Activated CD4-positive, alpha-beta T cell treated with anti-CD3 and anti-CD28 coated beads, Interleukin-2, amount 50 U/mL, for 48 hours (primary cell): ENCODE measurements at places on chromosomes 12 and 14.

- DNase-seq = no peak
Measured at GRCh38 chr14:72685456-72685855, 208.4 kb downstream of the DPF3 start.

DNA sequence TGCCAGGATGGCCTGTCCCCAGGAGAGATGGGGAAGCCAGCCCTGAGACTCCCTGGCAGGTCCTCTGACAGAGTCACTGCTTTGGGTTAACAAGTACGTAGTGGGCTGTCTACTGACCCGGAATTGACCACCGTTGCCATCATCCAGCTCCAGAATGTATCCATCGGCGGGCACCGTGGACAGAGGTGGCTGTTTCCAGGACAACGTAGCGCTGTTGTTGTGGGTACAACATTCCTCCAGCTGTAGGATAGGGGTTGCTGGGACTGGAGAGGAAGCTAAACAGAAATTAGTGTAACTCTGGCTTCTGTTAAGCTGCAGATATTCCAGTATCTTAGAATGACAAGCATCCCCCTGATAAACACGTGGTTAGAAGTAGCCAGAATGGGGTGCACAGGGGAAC lies 56.3 kb upstream of the PYGL start:
- no peak for DNase-seq

- DNase-seq = no peak
Measured at GRCh38 chr12:93461503-93461902, 5.8 kb upstream of the MRPL42 start.

DNA sequence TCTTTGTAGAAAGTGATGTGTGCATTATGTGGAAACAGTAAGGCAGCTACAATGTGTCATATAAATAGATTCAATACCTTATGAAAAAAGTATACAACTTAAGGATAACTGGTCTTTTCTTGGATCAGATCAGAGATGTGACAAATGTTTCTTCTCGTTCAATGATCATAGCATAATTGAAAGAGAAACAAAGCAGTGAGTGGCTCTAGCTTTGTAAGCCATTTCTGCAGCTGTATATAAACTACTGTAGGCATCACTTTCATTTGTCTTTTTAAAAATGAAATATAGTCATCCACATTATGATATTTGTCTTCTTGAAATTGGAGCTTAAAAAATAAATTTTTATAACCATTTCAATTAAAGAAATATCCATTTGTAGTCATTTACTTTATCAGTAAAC lies 63.8 kb upstream of the LMO3 start:
- no peak for DNase-seq

DNA sequence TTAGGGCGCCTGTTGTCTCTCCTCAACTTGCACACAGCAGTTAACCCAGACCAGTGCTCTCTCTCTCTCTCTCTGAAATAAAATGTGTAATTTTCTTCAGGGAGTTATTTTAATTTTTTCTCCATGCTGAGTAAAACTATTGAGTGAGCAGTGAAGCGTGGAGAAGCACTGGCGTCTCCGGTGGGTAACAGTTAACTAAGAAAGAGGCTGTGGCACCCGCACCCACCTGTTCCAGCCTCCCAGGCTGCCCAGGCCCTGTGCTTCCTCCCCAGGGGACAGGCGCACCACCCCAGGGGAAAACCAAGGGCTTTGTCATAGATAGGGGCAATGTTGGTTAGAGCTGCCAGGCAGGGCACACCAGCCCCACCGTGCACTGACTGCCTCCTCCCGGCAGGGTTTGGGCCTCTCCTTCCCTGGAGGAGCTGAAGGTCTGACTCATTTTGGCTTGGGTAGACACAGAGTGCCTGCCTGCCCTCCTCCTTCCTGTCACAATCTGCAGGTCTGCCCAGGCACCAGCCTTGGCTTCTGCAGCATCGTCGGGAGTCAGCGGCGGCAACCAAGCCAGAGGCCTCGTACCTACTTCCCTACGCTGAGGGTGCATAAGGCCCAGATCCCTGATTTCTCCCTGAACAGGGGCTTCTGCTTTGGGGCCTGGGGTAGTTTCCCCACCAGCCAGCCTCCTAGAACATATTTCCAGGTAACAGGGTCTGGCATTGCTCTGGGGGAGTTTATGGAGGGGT lies 3.9 kb downstream of the HOXC5 start:
- DNase-seq = no peak

DNA sequence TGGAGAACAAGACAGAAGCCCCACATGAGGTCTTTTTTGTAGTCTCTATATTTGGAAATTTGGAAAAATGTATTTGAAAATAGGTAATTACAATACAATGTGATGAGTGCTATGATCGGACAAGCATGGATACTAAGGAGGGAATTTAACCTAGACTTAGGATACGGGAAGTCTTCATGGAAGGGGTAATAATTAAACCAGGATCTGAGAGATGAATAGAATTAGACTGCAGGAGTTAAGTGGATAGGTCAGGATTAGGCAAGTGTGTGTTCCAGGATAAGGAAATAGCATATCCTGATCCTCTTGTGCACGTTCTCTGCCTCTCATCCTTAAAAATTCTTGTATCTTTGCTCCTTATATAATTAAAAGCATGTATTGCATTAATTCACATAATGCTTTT lies 223.3 kb upstream of the PRICKLE1 start:
- no peak for DNase-seq

DNA sequence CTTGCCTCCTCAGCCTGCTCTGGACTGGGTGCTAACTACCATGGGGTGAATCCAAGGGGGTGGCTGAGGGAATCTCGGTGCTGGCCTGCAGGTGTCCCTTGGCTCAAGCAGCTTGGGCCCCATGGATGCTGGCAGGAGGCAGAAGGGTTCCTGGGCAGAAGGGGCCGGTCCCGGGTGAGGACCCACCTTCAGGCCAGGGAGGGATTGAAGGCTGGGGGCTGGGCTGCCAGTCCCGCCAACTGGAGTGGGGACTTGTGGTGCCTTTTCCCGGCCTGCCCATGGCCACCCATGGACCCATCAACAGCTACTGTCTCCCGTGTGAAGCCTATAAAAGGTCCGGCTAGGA lies 550.1 kb downstream of the SLC6A15 start:
- no peak for DNase-seq

DNA sequence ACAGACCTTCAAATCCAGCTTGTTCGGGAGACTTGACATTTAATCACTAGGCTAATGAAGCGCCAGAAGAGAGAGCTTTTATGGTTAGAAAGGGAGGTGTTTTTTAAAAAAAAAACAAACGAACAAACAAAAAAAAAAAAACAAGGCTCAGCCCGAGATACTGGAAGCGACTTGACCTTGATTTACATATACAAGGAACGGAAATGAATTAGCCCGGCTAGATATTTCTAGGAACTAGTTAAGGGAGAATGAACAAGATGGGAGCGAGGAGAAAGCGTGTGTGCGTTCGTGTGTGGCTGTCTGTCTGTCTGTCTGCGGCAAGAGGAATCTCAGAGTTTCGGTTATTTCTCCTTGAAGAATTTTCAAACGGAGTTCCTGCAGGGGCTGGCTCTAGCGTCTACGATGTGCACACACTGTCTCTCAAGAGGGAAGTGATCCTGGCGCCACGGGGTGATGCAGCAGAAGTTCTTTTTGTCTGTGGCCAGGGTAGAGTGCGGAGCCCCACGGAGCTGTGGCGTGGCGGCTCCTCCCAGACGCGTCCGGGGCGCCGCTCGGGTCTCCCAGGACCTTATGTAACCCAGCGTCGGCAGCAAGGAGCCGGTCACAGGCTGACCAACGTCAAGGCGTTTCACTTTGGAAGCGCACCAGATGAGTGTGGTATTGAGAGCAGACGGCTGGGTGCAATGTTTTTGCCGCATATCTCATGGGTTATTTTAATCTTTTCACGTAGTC lies 18.8 kb downstream of the SOCS2 start:
- peak; percentile 34 for DNase-seq

DNA sequence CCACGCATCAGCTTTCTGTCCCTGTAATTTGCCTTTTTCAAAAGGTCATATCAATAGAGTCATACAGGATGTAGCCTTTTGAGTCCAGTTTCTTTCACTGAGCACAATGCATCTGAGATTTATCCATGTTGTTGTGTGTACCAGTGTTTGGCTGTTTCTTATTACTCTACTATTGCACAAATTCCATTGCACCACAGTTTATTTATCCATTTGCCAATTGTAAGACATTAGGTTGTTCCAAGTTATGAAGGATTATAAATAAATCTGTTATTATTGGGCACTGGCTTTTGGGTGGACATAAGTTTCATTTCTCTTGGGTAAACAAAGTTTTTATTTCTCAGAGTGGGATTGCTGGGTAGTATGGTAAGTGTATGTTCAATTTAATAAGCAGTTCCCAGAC lies 68.3 kb upstream of the TBPL2 start:
- DNase-seq = no peak

DNA sequence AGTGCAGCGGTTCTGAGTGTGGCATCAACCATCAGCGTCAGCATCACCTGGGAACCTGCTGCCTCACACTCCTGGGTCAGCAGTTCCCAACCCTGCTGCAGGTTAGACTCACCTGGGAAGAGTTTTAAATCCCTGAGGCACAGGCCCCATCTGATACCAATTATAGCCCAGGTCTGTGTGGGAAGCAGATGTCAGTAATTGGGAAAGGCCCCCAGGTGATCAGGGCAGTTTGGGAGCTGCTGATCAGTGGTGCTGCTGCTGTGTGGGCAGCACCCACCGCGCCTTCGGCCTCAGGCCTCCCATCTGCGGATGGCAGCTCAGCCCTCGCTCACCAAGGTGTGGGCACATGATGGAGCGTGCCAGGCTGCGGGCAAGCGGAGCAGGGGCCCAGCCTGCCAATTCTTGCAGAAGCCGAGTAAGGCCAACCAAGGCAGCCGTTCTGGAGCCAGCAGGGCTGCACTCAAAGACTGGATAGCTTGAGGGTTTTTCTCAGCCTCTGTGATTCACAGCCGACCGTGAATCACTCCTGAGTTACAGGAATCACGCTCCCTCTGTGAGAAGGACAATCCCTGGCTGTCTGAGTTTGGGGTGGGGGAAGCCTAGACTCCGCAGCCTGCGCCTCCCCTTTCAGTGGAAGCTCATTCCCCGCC lies 155.6 kb upstream of the SFSWAP start:
- DNase-seq = no peak

DNA sequence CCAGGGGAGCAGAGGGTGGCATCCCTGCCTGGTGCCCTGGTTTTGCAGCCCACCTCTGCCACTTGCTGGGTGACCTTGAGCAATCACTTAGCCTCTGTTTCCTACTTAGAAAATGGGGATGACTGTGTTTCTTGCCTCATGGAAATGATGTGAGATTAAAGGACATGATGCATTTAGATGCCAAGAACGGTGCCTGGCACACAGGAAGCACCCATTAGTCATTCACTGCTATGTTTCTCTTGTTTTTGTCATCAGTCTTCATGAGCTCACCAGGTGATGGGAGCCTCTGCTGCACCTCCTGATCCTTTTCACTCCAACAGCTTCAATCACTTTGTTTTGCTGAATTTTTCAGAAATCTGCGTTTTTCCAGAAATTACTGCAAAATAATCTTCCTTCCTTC lies 23.6 kb upstream of the ATF1 start:
- no peak for DNase-seq

DNA sequence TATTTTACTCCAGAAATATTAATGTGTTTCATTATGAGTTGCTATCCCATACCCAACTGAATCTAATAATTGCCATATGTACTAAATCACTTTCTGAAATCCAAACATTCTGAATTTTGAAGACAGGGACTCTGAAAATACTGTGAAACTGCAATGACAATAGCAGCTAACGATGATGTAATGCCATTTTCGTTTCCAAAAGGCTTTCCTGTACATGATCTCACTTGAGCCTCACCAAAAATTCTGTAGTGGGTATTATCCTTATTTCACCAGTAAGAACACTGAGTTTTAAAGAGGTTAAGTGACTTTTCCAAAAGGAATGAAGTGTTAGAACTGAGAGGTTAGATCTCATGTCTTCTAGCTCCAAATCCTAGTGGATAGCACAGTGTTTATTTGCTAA lies 133.3 kb downstream of the FLRT2 start:
- no peak for DNase-seq
